ENCODE measurements at places on chromosomes 12 and 14. TPM values are rescaled to one million over a fixed set of nuclear protein-coding genes. Genes with fewer than 3 reads are reported as not detected.

IAPP gene
- under 0.01 TPM for total RNA-seq

NUAK1 gene
- 54.6 TPM for total RNA-seq

METTL3 gene
- total RNA-seq: 93.8 TPM

OXA1L gene
- total RNA-seq: 28.9 TPM

NINJ2 gene
- 2.9 TPM for total RNA-seq

DUSP6 gene
- total RNA-seq: 38.3 TPM

PDZRN4 gene
- 46.9 TPM for total RNA-seq

TPH2 gene
- total RNA-seq: under 0.01 TPM

BCL11B gene
- 58.3 TPM for total RNA-seq

KRT74 gene
- total RNA-seq: not detected

TMEM52B gene
- total RNA-seq: not detected

TNFAIP2 gene
- total RNA-seq: 11.8 TPM

TAS2R7 gene
- 0.41 TPM for total RNA-seq

RNASE11 gene
- total RNA-seq: not detected

ERH gene
- 106 TPM for total RNA-seq

MPHOSPH9 gene
- 96.2 TPM for total RNA-seq

KLRD1 gene
- under 0.01 TPM for total RNA-seq

VWF gene
- 8.2 TPM for total RNA-seq

GPR84 gene
- total RNA-seq: not detected

MYH6 gene
- total RNA-seq: not detected

MSI1 gene
- 6.9 TPM for total RNA-seq

SLC25A47 gene
- total RNA-seq: not detected

HOXC10 gene
- not detected for total RNA-seq

AKAP6 gene
- 102 TPM for total RNA-seq

DDX11 gene
- total RNA-seq: 8.2 TPM

AQP2 gene
- not detected for total RNA-seq

TAS2R20 gene
- 6.9 TPM for total RNA-seq

TMEM253 gene
- not detected for total RNA-seq

SOX5 gene
- total RNA-seq: 107 TPM

LMO3 gene
- 1,227 TPM for total RNA-seq

KLRC3 gene
- 2.9 TPM for total RNA-seq

PAPLN gene
- total RNA-seq: 1.2 TPM

CIT gene
- total RNA-seq: 11.4 TPM

WSB2 gene
- total RNA-seq: 532 TPM

MMP17 gene
- total RNA-seq: 38.7 TPM

SLCO1B1 gene
- total RNA-seq: not detected

DDX23 gene
- 55.8 TPM for total RNA-seq

PRIMA1 gene
- under 0.01 TPM for total RNA-seq

EID3 gene
- total RNA-seq: 4.5 TPM

LRP1-AS gene
- not detected for total RNA-seq

CACNA1C gene
- 20.0 TPM for total RNA-seq

HSPA2 gene
- 9.0 TPM for total RNA-seq

RNU6-8 gene
- not detected for total RNA-seq

SALL2 gene
- 10.2 TPM for total RNA-seq

CIROP gene
- total RNA-seq: not detected

KCNH3 gene
- total RNA-seq: 3.7 TPM

OAS1 gene
- 1.2 TPM for total RNA-seq

CPNE6 gene
- 35.5 TPM for total RNA-seq

TMEM120B gene
- total RNA-seq: 8.6 TPM

Data from frontal cortex (tissue), 4 donors.